ENCODE measurements at places on chromosomes 11 and 22.

DNA sequence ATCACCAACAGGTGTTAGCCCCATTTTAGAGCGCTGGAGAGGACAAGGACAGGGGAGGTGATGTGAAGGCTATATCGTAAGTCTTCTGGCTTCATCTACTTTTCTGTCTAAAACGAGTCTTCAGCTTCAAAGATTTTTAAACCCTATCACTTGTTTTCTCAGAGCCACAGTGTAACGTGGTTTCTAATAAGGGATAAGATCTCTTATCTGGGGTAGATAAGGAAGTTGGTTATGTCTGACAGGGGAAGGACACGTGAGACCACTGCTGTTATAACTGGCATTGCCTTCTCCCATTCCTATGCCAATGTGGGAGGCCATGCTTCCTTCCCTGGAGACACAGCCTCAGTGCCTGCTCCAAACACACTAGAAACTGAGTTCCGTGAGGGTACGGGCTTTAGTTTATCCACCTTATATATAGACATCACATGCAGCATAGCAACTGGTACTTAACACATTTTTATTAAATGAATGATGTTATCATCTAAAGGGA, 39.3 kb downstream of the LARGE2 start:
- DNase-seq, result no peak

GRCh38 chr22:24305260-24305692, 34.6 kb downstream of the SPECC1L start:
- no peak for DNase-seq

- DNase-seq, result no peak
Observed at GRCh38 chr22:41919357-41920224, 4.7 kb upstream of the SHISA8 start.

GRCh38 chr22:27399161-27399560, 402.4 kb downstream of the MN1 start:
- DNase-seq, result no peak

DNA sequence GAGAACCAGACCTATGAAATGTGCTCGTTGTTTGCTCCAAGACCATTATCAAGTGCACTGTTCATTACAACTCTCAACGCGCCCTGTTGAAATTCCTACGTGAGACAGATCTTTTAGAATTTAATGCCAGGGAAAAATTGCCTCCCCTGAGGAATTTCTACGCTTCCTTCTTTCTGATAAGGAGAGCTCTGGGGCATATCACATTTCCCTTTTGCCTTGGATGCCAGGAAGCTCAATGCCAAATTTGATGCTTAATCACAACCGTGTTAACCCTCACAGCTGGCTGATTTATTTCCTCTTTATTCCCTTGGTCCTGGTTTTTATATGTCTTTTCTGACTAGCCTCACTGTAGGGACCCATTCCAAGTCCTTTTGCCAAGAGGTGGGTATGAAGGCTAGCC, 109.4 kb downstream of the MICAL2 start:
- DNase-seq, result no peak

DNA sequence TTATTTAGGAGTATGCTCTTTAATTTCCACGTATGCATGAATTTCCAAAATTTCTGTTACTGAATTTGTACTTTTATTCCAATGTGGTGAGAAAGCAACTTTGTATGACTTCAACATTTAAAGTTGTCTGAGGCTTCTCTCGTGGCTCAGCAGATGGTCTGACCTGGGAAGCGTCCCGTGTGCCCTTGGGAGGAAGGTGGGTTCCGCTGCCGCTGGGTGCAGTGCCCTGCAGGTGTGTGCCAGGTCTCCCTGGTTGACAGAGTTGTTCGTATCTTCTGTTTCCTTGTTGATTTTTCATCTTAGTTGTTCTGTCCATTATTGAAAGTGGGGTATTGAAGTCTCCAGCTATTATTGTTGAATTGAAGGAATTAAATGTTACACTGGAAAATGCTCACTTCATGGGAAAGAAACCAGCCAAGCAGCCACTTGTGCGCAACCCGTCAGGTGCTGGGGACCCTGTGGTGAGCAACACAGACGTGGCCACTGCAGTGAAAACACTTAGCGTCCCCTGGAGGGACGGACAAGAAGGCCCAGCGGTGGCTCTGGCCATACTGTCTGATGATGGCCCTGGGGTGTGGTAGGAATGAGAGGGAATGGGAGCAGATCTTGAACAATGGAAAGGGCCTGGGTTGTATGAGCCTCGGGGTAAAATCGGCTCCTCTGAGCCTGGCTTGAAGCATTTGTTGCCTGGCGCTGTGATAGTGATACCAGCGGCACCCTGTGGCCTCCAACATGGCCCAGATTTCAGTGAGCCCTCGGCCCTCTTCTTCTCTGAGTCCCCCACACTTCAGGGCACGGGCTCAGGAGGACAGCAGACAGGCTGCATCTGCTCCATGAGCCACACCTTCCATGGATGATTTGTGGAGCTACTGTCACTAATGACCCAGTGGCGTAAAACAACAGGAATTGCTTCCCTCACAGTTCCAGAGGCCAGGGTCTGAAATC, 31.5 kb upstream of the KRTAP5-7 start:
- no peak for DNase-seq

DNA sequence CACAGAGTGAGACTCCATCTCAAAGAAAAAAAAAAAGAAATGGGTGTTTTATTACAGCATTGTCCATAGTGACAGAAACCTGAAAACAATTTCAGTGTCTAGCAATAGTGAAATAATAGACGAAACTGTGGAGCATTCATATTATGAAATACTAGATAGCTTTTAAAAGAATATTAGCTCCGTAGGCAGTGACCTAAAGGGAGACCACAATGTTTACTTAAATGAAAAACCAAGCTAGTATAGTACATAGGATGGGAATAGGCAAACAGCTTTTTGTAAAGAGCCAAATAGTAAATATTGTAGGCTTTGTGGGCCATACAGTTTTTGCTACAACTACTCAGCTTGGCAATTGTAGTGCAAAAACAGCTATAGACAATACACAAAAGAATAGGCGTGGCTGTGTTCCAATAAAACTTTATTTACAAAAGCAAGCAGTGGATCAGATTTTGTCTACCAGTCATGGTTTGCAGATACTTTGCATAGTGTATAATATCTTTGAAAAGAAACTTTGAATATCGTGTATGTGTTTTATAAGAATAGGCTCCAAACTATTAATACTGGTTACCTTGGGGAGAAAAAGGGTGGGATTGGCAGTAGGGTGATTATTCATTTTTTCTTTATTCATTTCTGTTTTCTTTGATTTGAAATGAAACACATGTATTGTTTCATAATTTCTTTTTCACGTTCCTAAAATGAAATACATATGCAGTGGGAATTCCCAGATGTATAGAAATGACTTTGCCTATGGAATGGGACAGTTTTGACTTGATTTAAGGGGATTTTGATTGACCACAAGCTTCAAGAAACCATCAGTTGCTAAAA, 50.7 kb downstream of the PRR5L start:
- no peak for DNase-seq

- no peak for DNase-seq
Observed at GRCh38 chr22:23903328-23903971, 9.3 kb downstream of the MIF start.

GRCh38 chr11:126132319-126132718, 69.7 kb upstream of the CDON start:
- no peak for DNase-seq

GRCh38 chr22:20639750-20640149, 132.3 kb downstream of the MED15 start:
- no peak for DNase-seq

DNA sequence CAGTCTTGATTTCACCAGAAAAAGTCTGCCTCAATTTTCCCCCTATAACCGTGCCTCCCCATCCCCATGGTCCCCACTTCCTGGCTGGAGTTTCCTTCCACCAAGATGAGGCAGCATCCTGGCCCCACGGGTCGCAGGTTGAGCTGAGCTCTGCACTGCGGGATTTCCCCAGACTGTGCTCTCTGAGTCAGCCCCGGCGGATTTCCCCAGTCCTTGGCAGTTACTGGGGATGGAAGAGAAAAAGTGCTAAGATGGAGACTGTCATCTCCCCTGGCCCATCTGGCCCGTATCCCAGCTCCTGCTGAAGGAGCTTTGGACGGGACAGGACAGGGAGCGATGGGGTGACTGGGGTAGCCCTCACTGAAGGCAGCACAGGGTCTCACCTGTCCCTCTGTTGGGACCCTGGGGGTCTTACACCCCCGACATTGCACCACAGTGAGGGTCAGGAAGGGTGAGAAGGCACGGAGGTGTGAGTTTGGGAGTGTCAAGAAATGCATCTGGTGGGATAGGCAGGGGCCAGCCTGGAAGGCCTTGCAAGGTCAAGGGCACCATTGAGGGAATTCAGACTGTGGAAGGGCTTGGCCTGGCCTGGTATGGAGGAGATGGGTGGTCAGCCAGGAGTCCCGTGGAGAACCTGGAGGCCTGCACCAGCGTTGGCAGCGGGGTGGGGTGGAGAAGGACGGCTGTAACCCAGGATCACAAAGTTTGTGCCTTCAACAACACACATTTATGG, 36.5 kb downstream of the NADSYN1 start:
- peak; percentile 56 for DNase-seq

DNA sequence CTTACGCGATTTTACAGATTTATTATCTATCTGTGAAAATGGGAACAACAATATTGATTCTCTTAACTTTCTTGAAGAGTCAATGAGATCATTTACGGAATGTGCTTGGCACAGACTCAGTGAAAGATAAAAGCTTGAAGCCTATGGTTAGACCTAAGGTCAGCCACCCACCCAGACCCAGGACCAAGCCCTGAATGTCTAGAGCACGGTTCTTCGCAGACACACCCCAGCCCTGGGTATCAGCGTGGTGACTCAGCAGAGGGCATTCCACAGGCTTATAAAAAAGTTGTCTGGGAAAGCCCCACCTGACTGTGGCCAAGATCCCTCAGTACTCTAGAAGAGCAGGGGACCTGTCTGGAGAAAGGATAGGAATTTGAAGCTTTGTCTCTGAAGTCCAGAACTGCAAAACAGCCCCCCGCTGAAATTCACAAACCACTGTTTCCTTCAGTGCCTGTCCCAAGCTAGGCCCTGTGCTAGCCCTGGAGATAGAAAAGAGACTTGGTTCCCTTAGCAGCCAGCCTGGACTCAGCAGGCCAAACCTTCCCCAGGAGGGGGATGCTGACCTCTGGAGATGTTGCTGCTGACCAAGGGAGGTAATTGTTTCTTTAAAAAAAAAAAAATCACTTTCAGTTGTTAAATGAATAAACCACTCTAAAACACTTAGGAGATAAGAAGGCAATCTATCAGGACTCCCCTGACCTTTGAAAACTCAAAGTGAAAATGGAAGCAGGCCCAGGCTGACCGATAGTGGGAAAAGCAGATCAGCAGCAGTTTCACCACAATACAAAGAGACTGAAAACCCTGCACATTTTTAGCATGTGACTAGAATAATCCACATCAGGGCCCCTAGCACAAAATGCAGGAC, 114.0 kb downstream of the ABTB2 start:
- no peak for DNase-seq

GRCh38 chr11:47383071-47383470, 4.7 kb upstream of the SPI1 start:
- no peak for DNase-seq

DNA sequence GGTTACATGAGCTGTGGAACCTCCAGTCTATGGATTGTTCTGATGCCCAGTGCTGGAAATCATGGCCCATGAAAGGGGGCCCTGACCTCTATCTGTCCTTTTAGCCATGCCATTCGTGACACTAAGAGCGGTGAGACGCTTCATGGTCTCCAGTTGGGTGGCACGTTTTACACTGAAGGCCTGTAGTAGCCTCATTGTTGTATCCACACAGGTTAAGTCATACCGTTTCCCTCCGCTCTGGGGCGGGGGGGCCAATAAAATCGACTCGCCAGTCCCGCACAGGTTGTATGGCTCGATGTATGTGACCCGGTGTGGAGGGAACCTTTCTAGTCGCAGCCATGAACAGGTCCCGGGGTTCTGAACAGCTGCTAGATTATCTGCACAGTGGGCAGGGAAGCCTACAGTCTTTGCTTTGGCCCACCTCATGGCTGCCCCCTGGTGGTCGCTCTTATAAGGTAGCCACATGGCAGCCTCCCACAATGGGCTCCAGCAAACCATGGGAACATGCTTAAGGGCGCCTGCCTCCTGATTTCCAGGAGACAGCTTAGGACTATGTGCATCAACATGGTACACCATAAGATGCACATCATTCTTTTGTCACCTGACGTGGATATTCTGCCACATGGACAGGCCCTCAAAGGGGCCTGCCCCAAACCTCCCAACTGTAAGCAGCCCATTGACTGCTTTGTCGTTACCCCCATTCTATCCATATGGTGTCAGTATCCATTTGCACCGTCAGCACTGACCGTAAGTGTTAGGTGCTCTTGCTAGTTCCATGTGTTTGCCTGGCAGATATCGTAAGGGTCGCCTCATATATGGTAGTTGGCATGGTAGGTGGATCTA, 19.7 kb upstream of the APOL3 start:
- peak; percentile 76 for DNase-seq

- no peak for DNase-seq
Observed at GRCh38 chr11:19430346-19430745, 189.6 kb upstream of the E2F8 start.

DNA sequence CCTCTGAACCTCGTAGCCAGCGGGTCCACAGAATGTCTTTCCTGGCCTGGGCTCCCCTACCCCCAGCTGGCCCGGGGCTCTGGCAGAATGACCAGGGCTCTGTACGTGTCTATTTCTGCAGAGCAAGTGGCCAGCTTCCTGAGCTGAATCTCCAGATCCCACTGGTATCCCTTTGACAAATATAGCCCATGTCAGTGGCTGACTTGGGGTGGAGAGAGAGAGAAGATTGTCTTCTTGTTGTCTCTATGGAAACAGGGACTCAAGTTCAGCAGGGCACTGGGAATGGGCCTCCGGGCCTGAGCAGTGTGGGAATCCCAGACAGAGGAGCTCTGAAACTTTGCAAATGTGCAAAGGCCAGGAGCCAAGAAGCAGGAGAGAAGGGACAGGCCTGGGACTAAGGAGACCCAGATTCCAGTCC, 33.9 kb downstream of the ANO1 start:
- DNase-seq, result no peak

GRCh38 chr11:86244063-86244521, 461 bp upstream of the EED start:
- DNase-seq, result peak; percentile 84

DNA sequence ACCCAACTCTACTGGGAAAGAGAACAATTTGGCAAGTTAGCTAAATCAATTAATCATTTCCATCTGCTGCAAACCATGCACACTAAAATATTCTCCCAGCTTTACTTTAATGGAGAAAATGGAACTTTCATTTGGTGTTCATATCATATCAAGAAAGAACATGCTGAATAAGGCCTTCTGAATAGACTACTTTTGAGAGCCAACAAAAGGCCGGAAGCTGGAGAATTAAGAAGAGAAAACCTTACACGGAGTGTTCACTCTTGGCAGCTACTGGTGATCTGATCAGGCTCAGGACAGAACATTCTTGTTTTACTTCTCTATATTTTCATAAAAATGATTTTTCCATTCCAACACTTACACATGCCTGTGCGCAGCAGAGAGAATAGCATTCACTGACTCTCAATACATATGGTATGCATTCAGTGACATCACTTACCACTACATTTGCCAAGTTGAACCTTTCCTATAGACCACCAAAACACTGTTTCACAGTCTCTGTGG, 165.3 kb downstream of the TTC28 start:
- DNase-seq, result no peak

DNA sequence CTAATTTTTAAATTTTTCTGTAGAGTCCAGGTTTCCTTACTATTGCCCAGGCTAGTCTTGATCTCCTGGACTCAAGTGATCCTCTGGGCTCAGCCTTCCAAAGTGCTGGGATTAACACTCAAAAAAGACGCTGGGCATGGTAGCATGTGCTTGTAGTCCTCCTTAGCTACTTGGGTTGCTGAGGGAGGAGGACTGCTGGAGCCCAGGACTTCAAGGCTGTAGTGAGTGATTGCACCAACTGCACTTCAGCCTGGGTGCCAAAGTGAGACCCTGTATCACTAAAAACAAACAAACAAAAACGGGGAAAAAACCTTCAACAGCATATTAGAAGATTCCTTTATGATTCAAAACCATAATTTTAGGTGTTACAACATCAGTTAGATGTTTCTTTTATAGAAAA, 44.6 kb downstream of the RSF1 start:
- no peak for DNase-seq

Data from stimulated activated CD8-positive, alpha-beta memory T cell treated with anti-CD3 and anti-CD28 coated beads, Interleukin-2, amount 100 ng/mL, for 48 hours (primary cell).